OCI-LY7 (cell line): ENCODE measurements at places on chromosomes 3 and 15. TPM values are rescaled to one million over a fixed set of nuclear protein-coding genes. Genes with fewer than 3 reads are reported as not detected.

DNA sequence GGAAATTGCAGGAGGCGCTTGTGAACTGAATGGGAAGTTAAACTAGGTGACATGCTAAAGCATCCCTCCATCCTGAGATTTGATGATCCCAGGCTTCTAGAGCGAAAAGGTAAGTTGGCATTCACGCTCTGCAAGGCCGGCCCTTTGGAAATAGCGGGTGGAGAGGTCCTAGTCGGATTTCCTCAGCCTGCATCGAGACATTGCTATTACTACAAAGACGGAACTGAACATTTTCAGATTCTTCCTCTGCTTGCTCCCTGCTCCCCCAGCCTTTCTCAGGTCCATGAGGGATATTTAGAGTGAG, 77.7 kb downstream of the DGKG start:
- DNase-seq, result no peak

GRCh38 chr15:69194025-69194827, 33.8 kb downstream of the GLCE start:
- DNase-seq, result no peak

GRCh38 chr3:58994746-58995330, 55.0 kb downstream of the CFAP20DC start:
- DNase-seq, result peak; percentile 38

Gene CP
- total RNA-seq, result not detected in 2 replicates

Gene EFCAB12
- 2.5 and 2.6 TPM in 2 replicates for total RNA-seq

- DNase-seq, result peak; percentile 55
Observed at GRCh38 chr15:79919749-79920511, 23.1 kb upstream of the MTHFS start.

GRCh38 chr3:41450416-41451231, 251.3 kb downstream of the CTNNB1 start:
- no peak for DNase-seq

- no peak for DNase-seq
Observed at GRCh38 chr3:118766306-118766669, 268.4 kb downstream of the IGSF11 start.

DNA sequence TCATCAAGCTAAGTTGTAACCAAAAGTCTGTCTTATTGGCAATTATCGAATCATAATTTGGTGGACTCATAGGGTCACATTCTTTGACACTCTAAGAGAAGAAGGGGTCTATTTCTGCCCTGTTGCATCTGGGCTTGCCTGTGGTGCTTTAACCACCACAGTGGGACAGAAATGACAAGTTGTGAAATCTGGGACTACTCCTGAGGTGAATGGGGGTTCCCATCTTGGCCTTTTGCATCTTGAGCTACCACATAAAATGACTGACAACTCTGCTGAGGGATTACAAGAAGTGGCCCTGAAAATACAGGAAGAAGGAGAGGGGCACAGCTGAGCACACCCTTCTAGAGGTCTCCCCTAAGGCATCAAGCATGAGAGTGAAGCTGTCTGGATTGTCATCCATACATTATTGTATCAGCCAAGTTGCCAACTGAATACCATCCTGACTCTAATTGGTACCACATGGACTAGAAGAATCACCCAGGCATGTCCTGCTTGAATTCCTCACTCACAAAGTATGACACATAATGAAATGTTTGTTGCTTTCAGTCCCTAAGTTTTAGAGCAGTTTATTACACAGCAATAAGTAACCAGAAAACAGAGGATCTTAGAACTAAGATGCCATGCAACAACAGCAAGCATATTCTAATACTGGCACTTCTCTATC, 306.5 kb downstream of the ROBO1 start:
- DNase-seq, result no peak

Gene SPG21
- total RNA-seq, result 83.9 and 95.4 TPM in 2 replicates

DNA sequence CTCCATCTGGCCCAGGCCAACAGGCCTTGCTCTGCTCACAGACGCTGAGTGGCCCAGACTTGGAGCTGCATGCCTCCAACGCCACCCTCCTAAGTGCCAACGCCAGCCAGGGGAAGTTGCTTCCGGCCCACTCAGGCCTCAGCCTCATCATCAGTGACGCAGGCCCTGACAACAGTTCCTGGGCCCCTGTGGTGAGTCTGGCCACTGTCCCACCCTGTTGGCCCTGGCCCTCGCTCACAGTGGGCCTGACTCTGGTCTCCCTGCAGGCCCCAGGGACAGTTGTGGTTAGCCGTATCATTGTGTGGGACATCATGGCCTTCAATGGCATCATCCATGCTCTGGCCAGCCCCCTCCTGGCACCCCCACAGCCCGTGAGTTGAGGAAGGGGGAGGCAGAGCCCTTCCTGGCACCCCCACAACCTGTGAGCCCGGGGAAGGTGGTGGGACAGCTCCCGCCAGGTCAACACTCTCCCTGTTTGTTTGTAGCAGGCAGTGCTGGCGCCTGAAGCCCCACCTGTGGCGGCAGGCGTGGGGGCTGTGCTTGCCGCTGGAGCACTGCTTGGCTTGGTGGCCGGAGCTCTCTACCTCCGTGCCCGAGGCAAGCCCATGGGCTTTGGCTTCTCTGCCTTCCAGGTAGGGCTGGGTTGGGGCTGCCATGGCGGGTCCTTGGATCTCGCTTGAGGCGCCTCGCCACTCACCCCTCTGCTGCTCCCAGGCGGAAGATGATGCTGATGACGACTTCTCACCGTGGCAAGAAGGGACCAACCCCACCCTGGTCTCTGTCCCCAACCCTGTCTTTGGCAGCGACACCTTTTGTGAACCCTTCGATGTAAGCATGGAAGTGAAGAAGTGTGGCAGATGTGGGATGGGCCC, 10.0 kb downstream of the NT5DC2 start:
- no peak for DNase-seq

DNA sequence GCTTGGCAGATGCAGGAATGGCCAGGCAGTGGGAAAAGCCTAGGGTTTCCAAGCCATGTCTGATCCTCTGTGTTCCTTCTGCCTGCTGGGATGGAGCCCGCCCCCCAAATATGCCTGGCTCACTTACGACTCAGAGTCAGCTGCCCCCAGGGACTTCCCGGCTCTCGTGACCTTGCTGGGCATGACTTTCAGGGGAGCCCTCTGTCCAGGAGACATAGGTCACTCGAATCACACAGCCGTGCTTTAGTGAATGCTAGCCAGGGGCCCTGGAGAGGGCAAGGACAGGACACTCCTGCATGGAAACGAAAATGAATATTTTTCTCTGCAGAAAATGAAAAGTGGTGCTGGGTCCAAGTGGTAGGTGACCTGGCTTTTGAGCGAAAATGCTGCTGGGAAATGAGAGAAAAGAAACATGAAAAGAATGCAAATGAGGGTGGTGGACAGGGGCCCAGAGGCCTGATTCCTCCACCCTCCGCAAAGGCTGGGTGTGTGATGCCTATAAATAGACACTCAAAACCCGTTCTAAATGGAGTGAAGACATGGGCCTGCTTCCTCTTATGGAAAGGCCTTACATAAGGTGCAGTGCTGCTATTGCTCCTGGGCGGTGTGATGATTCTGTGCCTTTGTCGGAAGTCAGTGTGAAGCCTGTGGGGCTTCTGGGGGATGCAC, 107.4 kb downstream of the APBA2 start:
- no peak for DNase-seq

DNA sequence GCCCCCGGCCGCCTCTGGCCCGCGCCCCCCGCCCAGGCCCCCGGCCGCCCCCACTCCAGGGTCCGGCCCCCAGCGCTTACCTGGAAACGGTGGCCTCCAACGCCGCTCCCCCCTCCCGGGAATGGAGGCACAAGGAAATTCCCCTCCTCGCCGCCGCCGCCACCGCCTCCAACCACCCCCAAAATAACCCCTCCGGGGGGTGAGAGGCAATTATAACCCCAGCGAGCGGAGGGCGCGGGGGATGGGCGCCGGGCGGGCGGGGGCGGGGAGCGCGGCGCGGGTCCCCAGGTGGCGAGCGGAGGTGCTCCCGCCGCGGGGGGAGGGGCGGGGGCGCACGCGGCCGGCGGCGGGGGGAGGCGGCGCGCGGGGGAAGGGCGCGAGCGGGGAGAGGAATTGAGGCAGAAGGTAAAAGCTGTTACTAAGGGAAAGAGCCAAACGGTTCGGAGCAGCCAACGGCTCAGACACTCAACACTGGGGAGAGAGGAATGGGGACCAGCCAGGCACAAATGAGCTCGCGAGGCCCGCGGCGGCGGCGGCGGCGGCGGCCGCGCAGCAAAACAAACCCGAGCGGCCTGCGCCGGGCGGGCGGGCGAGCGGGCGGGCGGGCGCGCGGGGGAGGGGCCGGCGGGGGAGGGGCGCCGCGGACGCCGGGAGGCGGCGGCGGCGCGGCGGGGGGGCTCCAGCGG, at the start of gene TBL1XR1:
TBL1XR1 (minus strand) TSS at position 442 of the 686 bp plus-strand sequence. CDS start 132,505 bp downstream, outside the sequence.
- DNase-seq, result peak; percentile 94

GRCh38 chr3:16305111-16305541, 40.1 kb downstream of the OXNAD1 start:
- DNase-seq, result no peak

DNA sequence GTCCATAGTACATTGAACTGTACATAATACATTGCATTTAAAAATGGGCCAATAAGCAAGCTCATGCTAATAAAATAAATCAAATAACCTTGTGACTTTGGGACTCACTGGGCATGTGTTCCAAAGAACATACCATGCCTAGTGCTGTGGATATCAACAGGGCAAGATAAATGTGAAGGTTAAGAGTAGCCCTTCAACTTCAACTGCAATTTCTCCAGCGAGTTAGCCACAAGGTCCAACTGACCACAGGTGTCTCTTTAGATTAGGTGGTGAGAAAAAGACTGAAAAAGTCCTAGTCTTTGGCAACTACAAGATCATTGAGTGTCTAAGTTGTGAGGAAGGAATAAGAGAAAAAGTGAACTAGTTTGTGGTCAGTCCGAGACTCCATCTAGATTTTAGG, 78.3 kb upstream of the ATP11B start:
- DNase-seq, result no peak

Gene ADCY5
- total RNA-seq, result 0.63 TPM in 1 of 2 replicates, not detected in the other

DNA sequence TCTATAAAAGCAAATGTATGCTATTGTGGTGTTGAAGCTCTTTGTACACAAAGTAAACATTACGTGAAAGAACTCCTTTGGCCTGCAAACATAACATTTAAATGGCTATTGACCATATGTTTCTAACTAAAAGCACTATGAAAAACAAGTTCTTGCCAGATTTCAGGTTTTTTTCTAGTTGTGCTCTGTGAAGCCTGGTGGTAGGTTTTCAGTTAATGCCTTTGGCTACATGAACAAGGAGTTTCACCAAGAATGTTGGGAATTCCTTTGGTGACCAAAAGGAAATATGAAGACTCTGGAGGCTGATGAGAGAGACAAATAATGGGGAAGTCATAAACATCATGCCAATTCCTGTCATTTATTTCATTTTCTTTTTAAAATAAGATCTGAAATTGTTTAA, 66.0 kb downstream of the RBMS3 start:
- no peak for DNase-seq

DNA sequence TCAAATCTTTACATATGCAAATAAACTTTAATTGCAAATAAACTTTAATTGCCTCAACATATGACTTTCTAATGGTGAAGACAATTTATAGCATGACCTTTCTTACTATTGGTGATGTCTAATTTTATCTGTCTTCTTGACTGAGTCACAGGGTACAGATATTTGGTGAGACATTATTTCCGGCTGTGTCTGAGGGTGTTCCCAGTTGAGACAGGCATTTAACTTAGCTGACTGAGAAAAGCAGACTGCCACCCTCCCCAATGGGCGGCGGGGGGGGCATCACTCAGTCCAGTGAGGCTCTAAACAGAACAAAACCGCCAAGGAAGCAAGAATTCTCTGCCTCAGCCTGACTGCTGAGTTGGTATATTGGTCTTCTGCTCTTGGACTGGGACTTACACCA, 160.0 kb downstream of the TBL1XR1 start:
- no peak for DNase-seq

Gene CEP97
- total RNA-seq, result 43.5 and 46.7 TPM in 2 replicates

Gene DCP1A
- 23.2 and 28.1 TPM in 2 replicates for total RNA-seq

Gene LRRIQ4
- 0.17 and 0.39 TPM in 2 replicates for total RNA-seq

Gene SERPINI2
- not detected in 2 replicates for total RNA-seq

Gene CPNE4
- not detected in 2 replicates for total RNA-seq

- DNase-seq, result peak; percentile 24
Observed at GRCh38 chr3:151398895-151399294, 14.3 kb upstream of the P2RY12 start.

Gene SPRED1
- total RNA-seq, result 19.9 and 21.1 TPM in 2 replicates

Gene ZDHHC23
- total RNA-seq, result 44.4 and 51.9 TPM in 2 replicates

Gene ASB7
- total RNA-seq, result 15.2 and 17.4 TPM in 2 replicates

- peak; percentile 79 for DNase-seq
Observed at GRCh38 chr15:90143166-90143655, 40.9 kb upstream of the IDH2 start.

GRCh38 chr15:67840749-67841512, 1.1 kb upstream of the RNU6-1 start:
- DNase-seq, result peak; percentile 54

GRCh38 chr3:76242886-76243753, 457.8 kb upstream of the ZNF717 start:
- no peak for DNase-seq

Gene XCR1
- total RNA-seq, result not detected in 2 replicates

Gene NUP210
- total RNA-seq, result 231 and 232 TPM in 2 replicates

- no peak for DNase-seq
Observed at GRCh38 chr3:145942052-145942451, 218.9 kb downstream of the PLOD2 start.

Gene GRIP2
- not detected in 2 replicates for total RNA-seq
